Bronchial smooth muscle cell (primary cell): ENCODE measurements at places on chromosomes 7 and 10. TPM values are rescaled to one million over a fixed set of nuclear protein-coding genes. Genes with fewer than 3 reads are reported as not detected.

CPED1 gene
- total RNA-seq, result 29.8 and 36.9 TPM in 2 replicates

LRRC61 gene
- total RNA-seq, result 0.69 and 1.4 TPM in 2 replicates

HMX3 gene
- 0.16 TPM in 1 of 2 replicates, not detected in the other for total RNA-seq

GPNMB gene
- 264 and 417 TPM in 2 replicates for total RNA-seq
